ENCODE measurements at places on chromosomes 6 and 20.

DNA sequence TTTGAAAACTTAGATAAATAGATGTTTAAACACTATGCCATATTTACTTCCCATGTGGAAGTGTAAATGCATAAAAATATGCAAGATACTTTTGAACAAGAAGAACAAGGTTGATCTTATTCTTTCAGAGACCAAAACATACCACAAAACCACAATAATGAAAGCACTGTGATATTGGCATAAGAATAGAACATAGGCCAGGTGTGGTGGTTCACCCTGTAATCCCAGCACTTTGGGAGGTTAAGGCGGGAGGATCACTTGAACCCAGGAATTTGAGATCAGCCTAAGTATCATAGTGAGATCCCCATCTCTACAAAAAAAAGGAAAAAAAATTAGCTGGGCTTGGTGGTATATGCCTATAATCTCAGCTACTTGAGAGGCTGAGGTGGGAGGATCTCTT lies 66.5 kb downstream of the KCNS1 start:
- no peak for DNase-seq

DNA sequence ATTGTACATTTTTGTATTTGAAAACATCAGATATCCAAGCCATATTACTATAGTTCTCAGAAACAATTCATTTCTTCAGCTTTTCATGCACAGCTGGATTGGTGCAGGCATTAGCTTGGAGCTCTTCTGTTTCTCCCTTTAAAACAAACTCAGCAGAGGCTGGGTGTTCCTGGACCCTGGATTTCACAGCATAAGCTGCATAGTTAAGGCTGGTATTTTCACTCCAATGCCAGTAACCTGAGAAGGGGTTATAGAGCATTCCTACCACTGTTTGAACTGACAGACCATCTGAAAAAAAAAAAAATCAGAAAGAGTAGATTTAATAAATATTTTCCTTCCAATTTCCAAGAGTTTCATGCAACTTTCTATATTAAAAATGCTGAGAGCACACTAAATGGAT lies 20.1 kb upstream of the FAXC start:
- DNase-seq: no peak

DNA sequence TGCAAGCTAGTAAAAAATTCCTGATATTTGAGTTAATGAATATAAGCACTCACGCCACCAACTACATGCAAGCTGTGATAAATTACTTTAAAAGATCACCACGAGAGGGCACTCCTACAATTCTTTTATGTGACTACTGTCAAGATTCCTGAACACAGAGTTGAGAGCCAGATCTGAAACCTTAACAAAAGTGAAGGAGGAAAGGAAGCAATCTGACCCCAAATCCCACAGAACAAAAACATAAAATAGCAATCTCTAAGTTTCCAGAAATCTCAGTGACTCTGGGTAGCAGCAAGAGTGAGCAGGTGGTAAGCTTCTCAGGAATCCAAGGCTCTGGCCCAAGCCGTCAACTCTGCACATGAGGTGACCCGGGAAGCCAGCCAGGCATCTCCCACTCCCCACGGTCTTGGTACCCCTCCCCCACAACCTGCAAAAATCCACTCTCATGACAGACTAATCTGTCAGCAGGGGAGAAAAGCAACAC lies 55.1 kb downstream of the STAU1 start:
- peak; percentile 70 for DNase-seq

GRCh38 chr6:37943436-37944058 lies 124.0 kb downstream of the ZFAND3 start:
- no peak for DNase-seq

GRCh38 chr6:148203970-148204369 lies 138.7 kb upstream of the SASH1 start:
- no peak for DNase-seq

DNA sequence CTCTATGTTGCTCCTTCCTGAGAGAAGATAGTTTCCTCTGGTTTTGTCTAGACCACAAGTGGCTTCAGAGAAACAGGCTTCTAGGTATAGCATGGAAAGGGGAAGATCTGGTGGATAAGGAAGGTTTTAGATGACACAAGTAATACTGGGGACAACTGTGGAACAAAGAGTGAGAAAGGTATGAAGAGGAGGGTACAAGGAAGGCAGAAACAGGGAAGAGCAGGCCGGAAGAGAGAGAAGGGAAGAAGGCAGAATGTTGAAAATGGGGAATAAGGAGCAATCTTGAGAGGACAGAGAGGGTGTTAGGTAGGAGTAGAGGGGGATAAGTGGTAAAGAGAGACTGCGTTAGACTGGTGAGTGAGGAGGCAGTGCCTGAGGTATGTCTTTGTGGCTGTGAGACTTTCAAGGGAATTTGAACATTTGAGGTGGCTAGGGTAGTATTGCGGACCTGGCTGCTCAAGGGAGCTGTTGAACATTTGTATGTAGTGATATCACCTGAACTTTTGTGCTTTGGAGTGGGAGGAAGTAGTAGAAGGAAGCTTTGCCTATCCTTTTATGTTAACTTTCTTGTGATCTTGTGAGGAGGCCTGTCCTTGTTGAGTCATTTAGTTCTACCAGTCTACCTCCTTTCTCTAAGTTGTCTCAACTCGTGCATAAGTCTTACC lies 69.5 kb downstream of the FOXO3 start:
- no peak for DNase-seq

DNA sequence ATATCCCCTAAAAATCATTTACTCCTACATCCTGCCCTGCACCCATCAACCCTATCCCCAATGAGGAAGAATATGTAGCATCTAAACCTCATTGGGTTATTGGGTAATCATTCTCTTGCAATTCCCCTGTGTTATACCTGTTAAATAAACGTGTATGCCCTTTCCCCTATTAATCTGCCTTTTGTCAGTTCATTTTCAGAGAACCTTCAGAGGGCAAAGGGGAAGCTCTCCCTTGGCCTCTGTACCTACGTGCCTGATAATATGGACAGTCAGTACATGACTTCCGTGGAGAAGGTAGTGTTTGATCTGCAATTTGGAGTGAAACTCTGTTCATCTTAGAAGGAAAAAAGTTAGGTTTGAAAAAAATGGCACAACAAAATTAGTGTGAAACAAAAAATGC lies 173.5 kb upstream of the RUNX2 start:
- DNase-seq: no peak

DNA sequence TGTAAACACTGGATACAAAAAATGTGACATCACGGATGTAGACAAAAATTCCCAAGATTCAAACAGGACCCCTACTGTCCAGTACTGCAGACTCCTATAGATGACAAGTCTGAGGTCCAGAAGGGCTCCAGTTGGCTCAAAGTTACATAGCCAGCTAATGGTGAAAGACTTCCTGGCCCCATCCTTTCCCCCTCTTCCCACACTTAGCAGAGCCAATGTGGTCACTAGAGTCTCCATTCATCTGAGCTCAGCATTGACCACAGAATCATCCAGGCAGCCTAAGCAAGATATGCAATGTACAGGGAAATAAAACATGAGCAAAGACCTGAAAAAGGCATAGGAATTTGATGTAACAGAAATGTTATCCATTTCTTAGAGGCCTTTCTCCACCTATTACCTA lies 180.5 kb downstream of the ADAT2 start:
- no peak for DNase-seq

- no peak for DNase-seq
Measured at GRCh38 chr6:113315165-113315564, 542.0 kb upstream of the MARCKS start.

GRCh38 chr20:63026582-63027165 lies 19.9 kb upstream of the BHLHE23 start:
- no peak for DNase-seq

DNA sequence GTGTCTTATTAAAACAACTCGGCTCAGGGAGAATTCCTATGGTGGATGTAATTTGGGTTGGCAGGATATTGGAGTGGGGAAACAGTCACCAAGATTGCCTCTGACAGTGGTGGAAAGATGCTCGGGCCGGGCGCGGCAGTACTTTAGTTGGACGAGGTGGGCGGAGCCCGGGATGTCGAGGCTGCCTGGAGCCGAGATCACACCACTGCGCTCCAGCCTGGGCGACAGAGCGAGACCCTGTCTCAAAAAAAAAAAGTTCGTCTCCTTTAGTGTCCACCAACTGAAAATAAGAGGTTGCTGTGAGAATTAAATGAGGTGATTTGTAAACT lies 621 bp downstream of the NOL7 start:
- DNase-seq: no peak

DNA sequence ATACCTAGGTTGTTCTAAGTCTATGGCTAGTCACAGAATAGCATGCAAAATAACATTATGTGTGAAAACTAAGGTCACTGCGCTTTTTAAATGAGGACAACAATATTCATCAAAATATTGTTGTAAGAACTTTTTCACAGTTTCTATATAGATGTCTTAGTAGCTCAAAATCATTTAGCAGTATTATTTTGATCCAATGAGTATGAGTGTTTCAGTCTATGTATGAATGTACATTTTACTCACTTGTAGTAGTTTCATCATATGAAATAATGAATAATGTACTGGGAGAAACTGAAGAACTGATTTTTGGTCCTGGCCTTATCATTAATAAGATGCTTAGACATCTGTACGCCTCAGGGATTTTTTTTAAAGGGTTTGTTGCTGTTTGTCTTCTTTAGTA lies 16.5 kb upstream of the TMEM30A start:
- DNase-seq: no peak

DNA sequence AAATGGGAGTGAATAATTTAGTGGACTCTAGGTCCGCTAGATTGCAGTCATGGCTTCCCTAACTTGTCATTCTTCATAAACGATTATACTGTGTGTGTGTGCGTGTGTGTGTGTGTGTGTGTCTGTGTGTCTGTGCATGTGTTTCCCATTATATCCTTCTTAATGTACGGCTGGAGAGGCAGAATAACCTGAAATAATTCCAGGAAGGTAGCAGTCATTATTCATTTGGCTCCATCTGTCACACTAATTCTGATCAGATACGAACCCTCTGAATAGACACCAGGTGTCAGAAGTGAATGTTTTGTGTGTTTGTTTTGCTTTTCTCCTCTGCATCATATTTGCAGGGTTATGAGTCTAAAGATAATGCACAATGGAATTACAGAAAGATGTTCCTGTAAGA lies 372.9 kb downstream of the DOK5 start:
- no peak for DNase-seq

DNA sequence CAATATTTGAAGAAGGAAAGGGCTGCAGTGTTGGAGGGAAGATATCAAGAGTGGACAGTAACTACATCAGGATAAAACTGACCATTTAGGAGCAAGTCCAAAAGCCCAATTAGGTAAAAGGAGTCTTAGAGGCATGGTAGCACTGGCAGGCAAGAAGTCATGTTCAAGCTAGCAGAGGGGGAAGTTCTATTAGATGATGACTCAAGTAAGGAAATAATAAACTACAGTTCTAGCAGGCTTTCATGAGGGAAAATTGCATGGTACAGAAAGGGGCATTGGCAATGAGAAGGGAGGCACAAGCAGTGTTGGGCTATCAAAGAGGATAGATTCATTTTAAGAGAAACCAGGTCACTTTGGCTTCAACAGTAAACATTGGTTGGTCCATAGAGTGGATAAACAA lies 156.1 kb upstream of the PTPRK start:
- no peak for DNase-seq

- no peak for DNase-seq
Measured at GRCh38 chr6:72132851-72133250, 246.5 kb downstream of the RIMS1 start.
